ENCODE measurements at places on chromosomes 12 and 14.

DNA sequence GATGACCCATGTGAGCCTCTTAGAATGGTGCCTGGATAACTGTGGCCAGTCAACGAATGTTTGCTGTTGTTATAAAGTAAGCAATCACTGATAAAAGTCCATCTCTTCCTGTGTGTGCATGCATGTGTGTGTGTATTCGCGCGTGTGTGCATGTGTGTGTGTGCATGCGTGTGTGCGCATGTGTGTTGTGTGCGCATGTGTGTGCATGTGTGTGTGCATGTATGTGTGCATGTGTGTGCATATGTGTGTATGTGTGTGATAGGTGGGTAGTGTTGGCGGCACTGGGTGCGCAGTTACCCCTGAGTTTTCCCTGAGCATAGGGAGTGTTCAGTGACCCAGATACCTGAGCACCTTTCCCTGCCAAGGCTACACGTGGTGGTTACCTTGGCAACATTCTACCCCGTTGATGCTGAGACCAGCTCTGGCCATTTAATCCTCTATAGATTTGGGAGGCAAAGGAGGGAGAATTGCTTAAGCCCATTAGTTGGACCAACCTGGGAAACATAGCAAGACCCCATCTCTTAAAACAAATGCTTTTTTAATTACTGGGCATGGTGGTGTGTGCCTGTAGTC, 137.8 kb downstream of the SLC15A4 start:
- DNase-seq: no peak

DNA sequence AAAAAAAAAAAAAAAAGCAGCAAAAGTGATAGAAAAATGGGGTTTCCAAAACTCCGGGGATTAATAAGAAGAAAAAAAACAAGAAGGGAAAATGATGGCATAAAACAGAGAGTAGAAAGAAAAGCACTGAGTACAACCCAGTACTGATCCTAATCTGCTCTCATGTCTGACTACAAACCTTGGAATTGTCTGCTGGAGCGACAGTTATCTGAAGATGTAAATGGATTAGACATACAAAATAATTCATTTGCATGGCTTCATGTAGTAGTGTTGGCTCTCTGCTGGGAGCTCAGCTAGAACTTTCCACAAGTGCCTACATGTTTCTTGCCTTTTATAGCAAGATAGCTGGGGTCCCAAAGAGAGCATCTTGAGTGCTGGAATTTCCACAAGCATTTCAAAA, 34.2 kb downstream of the ZCRB1 start:
- no peak for DNase-seq

DNA sequence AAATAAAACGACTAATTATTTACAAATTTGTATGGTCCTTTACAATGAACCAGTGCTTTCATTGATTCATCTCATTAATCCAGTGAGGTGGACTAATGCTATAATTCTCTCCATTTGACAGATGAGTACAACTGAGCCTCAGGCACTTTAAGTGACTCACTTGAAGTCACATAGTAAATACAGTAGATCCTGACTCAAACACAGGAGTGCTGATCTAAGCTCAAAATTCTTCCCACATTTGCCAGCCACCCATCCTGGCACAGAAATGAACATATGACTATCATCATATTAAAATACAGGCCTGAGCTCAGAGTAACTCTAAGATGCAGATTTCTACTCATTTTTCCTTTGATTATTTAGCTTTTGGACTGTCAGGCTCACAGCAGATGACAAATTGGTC, 30.6 kb downstream of the SLC16A7 start:
- no peak for DNase-seq

DNA sequence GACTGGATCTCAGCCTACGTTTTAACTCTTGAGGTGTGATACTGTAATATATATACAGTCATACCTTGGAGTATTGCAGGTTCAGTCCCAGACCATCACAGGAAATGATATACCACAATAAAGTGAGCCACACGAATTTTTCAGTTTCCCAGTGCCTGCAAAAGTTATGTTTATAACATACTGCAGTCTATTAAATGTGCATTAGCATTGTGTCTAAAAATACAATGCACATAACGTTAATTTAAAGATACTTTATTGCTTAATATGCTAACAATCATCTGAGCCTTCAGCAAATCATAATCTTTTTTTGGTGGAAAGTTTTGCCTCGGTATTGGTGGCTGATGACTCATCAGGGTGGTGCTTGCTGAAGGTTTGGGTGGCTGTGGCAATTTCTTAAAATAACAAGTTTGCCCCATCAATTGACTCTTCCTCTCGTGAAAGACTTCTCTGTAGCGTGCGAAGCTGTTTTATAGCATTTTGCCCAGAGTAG, 18.9 kb downstream of the PYROXD1 start:
- no peak for DNase-seq

GRCh38 chr12:124994437-124994975, 1.1 kb downstream of the BRI3BP start:
- no peak for DNase-seq

DNA sequence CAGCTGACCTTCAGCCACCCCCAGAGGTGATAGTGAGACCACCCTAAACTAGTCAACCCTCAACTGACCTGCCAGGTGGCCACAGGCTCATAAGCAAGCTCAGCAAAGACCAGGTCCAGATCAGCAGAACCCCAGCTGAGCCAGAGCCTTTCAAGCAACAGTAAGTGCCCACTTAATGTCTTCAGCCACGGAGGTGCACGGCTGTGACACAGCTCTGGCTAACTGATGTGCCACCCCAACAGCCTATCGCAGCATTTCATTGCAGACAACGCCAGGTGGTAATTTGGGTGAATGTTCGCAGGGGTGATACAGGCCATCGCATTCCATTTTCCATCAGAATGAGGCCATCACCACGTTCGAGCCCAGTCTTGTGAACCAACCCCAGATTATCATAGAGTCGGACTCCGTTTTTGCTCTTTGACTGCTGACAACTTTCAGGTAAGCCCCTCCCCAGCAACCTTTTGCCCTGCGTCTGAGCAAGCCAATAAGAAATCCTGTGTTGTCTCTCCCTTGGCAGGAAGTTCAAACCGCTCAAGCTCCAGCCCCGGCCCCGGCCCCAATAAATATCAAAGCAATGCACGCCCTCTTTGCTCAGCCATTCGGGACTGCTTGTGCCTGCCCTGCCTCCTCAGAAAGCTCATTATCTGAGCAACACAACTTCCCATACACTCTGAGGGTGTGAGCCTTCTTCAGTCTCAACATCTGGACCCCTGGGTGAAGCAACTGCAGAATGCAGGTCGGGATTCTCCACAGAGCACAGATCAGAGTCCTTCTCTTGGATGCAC, 44.4 kb downstream of the JAG2 start:
- DNase-seq: no peak

- DNase-seq: no peak
Measured at GRCh38 chr12:132151766-132152410, 7.6 kb downstream of the NOC4L start.

All from NCI-H2081 treated with DMSO at 0.1 percent for 48 hours (cell line).